NCI-H2107 (cell line): ENCODE measurements at places on chromosomes 3 and 15.

- DNase-seq: no peak
Measured at GRCh38 chr15:83549623-83550022, 102.5 kb downstream of the SH3GL3 start.

DNA sequence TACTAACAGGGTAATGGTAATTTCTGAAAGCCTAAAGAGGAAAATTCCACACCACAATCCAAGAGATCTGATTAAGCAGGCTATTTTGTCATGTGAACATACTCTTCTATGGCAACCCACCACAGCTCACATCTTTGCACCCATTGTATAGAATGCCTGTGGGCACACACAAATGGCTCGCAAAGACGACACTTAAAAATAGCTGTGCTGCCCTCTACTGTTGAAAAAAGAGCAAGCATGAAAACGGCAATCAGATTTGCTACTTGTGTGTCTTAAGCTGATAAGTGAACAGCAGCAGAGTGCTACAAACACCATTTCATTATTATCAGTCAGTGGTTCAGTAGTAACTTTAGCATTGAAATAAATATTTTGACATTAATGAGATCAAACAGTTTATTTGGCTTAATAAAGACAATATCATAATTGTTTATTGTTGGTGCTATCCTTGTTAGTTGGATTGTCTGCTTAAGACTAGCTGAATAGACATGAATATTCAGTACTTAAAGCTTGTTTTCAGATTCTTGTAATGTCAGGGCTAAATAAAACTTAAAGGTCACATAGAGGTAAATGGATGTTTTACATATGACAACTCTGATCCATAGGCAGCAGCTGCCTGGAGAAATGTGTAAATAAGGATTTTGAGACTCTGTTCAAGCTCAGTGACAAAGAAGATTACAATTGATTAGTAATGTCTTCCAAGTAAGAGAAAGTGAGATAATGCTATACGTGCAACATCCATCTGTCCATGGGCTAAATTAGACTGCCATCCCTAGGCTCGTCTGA, 199.1 kb downstream of the LRRN1 start:
- no peak for DNase-seq

DNA sequence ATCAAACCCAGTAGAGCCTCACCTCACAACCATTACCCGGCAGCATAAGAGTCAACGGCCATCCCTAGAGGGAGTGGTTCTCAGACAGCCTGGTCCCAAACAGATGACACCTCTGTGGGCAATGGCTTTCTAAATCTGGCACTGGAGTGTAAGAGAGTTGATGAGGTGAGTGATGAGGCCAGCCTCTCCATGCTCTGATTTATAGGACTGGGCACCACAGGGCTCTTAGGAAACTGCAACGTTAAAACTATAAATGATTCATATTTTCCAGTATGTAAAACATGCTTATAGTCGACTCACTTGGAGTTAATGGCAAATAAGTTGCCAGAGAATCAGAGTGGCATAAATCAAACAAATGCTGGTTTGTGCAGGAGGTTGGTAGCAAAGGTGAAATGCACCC, 187.7 kb downstream of the GREM1 start:
- DNase-seq: no peak

- no peak for DNase-seq
Measured at GRCh38 chr15:68821841-68822381, 1.2 kb upstream of the ANP32A start.

DNA sequence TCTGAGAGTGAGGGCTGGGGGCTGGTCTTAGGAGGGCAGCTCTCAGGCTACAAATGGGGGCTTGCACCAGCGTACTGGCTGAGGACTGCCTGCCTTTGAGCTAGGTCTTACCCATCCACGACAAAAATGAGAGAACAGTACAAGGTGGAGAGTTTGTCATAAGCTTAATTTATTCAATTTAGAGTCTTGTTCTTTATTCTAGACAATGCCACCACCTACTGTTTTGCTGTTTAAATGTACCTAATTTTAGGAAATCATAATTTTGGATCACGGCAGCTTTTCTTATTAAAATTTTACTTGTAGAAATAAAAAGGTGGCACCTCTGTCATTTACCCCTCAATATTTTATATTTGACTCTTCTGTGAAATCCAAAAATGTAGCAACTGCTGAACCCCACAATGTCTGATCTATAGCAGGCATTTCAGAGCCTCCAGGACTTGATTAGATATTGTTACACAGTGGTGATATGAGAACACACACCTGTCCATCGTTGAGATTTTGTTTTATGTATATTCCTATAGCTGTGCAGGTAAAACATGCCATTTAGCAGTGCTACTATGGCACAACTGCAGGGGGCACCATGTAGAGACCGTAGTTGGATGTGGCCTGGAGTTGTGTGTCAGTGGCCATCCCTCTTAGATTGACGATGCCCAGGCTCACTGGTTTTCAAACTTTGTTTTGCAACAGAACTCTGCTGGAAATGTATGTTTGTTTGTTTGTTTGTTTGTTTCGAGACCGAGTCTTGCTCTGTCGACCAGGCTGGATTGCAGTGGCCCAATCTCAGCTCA, 88.6 kb downstream of the SLCO3A1 start:
- DNase-seq: no peak

GRCh38 chr3:79848876-79849275, 81.1 kb upstream of the ROBO1 start:
- DNase-seq: no peak

GRCh38 chr3:31305340-31305739, 227.4 kb upstream of the STT3B start:
- no peak for DNase-seq
